ENCODE measurements at places on chromosomes 1 and 21. TPM values are rescaled to one million over a fixed set of nuclear protein-coding genes. Genes with fewer than 3 reads are reported as not detected.

GPR25 gene
- not detected for total RNA-seq

MYOG gene
- not detected for total RNA-seq

SLC35D1 gene
- total RNA-seq, result 11.9 TPM

SLAMF7 gene
- total RNA-seq, result not detected

HSF2BP gene
- total RNA-seq, result 2.0 TPM

ITGB2 gene
- total RNA-seq, result 0.47 TPM

- no peak for DNase-seq
- no peaks in the 10 kb centered on the region for H3K27me3 ChIP-seq
- no peak overlapping the region for H3K27ac ChIP-seq
- H3K4me3 ChIP-seq, result no peak overlapping the region
- peaks cover 2% of the 10 kb centered on the region for H3K36me3 ChIP-seq
- peaks cover 6% of the 10 kb centered on the region for H3K4me1 ChIP-seq
These were observed 650.4 kb downstream of the LMO4 start for GRCh38 chr1:87979079-87979478.

GRCh38 chr1:182391028-182391361 is 595 bp downstream of the GLUL start:
- H3K27me3 ChIP-seq, result no peaks in the 10 kb centered on the region
- peaks cover 37% of the 10 kb centered on the region for H3K36me3 ChIP-seq
- peaks cover 40% of the 10 kb centered on the region for H3K4me1 ChIP-seq
- H3K4me3 ChIP-seq, result peak overlapping the region; percentile 95
- no peak for DNase-seq

GRCh38 chr1:15592285-15592684 is 7.4 kb upstream of the AGMAT start:
- peaks cover 8% of the 10 kb centered on the region for H3K27me3 ChIP-seq
- DNase-seq, result no peak
- H3K4me1 ChIP-seq, result peaks cover 2% of the 10 kb centered on the region

DNA sequence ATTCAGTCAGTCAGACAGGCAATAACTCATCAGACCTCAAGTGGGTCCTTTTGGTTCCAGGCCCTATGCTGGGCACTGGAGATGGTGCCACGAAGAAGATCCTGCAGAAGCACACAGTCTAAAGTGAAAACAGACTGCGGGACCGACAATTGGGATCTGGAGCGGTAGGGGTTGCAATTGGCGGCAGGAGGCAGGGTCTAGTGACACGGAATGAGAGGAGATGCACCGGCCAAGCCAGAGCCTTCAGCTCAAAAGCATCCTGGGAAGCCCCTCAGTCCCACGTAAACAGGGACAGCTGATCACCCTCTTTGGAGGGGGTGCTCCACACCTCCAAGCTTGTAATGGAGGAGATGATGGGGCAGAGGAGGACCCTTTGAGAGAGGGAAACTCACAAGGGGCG is 56.2 kb downstream of the KLHDC7A start:
- H3K27me3 ChIP-seq, result peaks cover 56% of the 10 kb centered on the region
- H3K4me3 ChIP-seq, result no peak overlapping the region
- H3K27ac ChIP-seq, result no peak overlapping the region
- H3K36me3 ChIP-seq, result no peaks in the 10 kb centered on the region
- DNase-seq, result no peak
- H3K4me1 ChIP-seq, result peaks cover 10% of the 10 kb centered on the region

DNA sequence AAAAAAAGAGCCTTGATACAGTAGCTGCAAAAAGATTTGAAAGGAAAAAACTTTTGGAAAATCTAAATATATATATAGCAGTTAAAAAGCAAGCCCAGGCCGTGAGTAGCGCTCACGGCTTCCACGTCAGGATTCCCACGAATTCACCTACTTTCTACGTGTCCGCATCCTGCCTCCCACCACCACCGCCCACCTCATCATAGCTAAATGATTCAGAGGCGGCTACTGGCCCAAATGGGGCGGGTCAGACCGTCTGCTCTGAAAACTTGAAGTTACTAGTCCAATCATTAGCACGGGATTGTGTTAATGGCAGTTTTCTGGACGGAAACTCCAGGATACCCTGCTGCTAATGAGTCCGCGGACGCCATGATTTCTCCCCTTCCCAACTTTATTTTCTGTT is 1.3 kb upstream of the CCSAP start:
- no peaks in the 10 kb centered on the region for H3K36me3 ChIP-seq
- H3K27me3 ChIP-seq, result peaks cover 36% of the 10 kb centered on the region
- DNase-seq, result no peak
- H3K4me1 ChIP-seq, result peaks cover 17% of the 10 kb centered on the region
- peak overlapping the region; percentile 76 for H3K4me3 ChIP-seq

GRCh38 chr1:210586771-210587170 is 258.1 kb downstream of the HHAT start:
- peaks cover 7% of the 10 kb centered on the region for H3K36me3 ChIP-seq
- no peaks in the 10 kb centered on the region for H3K4me1 ChIP-seq
- H3K27me3 ChIP-seq, result no peaks in the 10 kb centered on the region
- DNase-seq, result no peak
- no peak overlapping the region for H3K4me3 ChIP-seq

DNA sequence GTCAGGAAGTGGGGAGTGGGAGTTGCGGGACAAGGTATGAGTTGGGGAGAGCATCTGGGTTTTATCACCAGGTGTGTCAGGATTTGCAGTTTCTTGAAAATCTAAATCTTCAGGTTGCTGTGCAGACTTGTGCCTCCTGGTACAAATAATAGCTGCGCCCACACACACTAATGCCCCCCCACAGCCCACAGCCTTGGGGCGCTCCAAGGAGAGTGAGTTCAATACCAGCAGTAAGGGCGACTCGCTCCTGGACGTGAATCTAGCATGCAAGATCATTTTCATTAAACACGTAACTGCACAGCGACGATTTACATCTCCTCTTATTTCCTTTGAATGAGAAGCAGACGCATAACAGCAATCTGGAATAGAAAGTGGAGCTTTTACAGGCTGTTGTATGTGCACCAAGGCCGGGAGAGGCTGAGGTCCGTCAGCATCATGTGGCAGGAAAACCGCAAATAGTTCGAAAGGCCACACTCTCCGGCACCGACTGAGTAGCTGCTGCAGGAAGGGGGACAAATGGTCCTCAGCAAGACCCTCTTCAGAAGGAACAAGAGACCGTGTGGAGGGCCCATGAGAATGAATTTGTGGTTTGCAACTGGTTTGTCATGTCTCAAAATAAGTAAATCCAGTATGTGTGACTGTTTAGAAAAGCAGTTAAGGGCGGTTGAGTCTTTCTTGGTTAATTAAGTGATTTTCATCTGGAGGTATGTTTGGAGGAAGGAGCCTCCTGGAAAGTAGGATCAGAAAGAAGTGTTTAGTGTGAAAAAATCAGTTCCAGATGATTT is 439.5 kb downstream of the SMYD3 start:
- no peaks in the 10 kb centered on the region for H3K36me3 ChIP-seq
- no peak overlapping the region for H3K4me3 ChIP-seq
- no peak overlapping the region for H3K27ac ChIP-seq
- DNase-seq, result no peak

- no peak overlapping the region for H3K4me3 ChIP-seq
- DNase-seq, result no peak
- no peaks in the 10 kb centered on the region for H3K27me3 ChIP-seq
- peaks cover 16% of the 10 kb centered on the region for H3K4me1 ChIP-seq
- H3K36me3 ChIP-seq, result peaks cover 1% of the 10 kb centered on the region
- no peak overlapping the region for H3K27ac ChIP-seq
These were observed 48.4 kb downstream of the LRRC53 start for GRCh38 chr1:74464037-74464436.

DNA sequence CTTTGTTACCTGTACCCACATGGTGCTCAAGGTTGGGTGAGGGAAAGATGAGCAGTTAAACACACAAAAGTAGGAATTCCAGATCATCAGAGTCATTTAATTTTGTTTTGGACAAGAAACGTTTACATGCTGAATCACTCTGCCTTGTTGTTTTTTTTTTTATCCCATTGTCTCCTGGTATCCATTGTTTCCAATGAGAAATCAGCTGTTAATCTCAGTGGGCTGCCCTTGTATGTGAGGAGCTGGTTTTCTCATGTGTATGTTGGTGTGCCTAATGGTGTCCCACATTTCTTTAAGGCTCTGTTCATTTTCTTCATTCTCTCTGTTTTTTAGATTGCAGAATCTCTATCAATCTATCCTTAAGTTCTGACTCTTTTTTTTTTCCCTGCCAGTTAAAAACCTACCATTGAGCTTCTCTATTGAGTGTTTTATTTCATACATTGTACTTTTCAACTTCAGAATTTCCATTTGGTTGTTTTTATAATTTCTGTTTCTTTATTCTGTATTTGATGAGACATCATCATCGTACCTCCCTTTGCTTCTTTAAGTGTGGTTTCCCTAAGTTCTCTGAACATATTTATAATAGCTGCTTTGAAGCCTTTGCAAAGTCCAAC is 8.8 kb upstream of the OBSCN start:
- no peak for DNase-seq
- no peak overlapping the region for H3K4me3 ChIP-seq
- no peak overlapping the region for H3K27ac ChIP-seq

DNA sequence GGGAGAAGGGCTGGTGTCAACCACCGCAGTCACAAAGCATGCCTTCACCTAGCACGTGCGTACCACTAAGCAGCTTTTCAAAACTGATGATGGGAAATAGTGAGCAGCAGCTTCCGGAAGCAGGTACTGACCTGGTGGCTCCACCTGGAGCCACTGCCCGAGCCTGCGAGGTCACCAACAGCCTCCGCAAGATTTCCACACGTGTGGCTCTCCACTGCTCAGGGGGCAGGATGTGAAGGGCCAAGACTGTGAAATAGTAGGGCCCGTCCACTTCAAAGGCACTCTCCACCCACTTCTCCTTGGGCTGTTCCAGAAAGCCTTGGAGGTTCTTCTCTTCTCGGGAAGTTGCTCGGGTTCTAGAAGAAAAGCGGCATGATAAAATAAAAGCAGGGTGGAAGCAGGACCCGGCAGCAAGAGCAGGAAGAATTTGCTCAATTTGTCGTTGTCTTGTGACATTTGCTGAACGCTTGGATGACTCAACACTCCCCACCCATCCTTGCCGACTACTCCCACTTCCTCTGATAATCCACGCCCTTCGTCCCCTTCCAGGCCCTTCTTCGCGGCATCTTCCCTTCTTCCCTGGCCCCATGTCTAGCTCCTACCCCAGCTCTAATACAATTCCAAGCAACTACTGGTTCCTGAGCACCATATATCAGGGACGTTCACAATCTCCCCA is 124.9 kb upstream of the IFFO2 start:
- DNase-seq, result no peak
- no peaks in the 10 kb centered on the region for H3K27me3 ChIP-seq
- peaks cover 33% of the 10 kb centered on the region for H3K36me3 ChIP-seq
- peaks cover 4% of the 10 kb centered on the region for H3K4me1 ChIP-seq
- H3K27ac ChIP-seq, result no peak overlapping the region
- H3K4me3 ChIP-seq, result no peak overlapping the region

DNA sequence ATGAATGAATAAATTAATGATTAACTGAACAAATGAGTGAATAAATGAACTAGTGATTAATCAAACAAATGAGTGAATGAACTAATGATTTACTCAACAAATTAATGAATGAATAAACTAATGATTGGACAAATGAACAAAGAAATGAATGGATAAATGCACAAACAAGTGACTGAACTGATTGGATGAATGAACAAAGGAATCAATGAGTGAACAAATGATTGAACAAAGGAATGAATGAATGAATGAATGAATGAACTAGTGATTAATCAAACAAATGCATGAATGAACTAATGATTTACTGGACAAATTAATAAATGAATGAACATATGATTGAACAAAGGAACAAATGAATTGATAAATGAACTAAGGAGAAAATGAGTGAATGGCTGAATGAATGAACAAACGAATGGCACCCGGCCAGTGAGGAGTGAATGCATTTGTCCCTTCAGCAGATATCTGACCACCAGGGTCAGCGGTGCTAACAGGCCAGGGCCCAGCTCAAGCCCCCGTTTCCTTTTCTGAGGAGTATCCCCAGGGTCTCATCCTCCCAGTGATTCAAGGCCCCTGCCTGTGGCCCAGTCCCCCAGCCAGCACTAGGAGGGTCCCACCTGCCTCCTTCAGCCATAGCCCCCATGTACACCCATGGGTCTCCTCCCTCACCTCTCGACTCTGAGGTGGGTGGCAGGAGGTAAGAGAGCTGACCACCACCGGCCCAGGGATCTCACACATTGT is 49.9 kb downstream of the WNT9A start:
- H3K4me1 ChIP-seq, result peaks cover 3% of the 10 kb centered on the region
- H3K27me3 ChIP-seq, result peaks cover 6% of the 10 kb centered on the region
- no peak for DNase-seq
- H3K4me3 ChIP-seq, result no peak overlapping the region

DNA sequence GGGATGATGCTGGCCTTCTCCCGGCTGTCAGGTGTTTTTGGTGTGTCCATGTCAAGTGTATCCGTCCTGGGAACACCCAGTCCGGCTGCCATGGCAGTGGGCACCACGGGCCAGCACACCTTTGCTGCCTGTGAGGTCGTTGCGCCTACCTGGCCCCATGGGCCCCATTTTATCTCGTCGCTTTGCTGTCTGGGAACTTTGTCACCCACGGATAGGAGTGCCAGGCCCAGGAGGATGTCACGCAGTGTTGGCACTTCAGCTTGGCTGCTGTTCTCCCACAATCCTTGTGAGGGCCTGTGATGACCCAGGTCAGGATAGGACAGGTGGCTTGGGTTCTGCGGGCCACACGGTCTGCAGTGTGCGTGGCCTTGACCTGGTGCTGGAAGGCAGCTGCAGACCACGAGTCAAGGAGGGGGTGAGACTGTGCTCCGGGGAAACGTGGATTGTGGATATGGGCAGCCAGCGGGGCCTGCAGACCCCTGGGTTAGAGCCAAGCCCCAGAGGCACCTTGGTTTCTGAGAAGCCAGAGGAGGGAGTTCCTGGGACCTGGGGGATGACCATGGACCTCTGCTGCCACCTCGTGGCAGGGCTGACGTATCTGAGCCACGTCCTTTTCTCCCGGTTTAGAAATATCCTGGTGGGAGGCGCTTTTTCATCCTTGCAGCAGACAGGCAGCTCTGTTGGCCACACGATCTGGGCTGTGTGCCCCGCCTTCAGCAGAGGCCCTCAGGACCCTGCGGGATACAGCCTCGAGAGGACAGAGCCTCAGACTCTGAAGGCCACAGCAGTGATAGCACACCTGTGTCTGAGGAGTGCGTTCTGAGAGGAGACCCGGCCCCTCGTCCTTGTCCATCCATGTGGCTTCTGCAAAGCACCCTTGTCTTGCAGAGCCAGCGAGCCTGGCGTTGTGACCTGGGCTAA is 161.1 kb upstream of the COL6A1 start:
- H3K36me3 ChIP-seq, result no peaks in the 10 kb centered on the region
- no peaks in the 10 kb centered on the region for H3K4me1 ChIP-seq
- H3K27ac ChIP-seq, result peak overlapping the region; percentile 17
- peak; percentile 75 for DNase-seq
- H3K4me3 ChIP-seq, result no peak overlapping the region
- H3K27me3 ChIP-seq, result peaks cover 25% of the 10 kb centered on the region

GRCh38 chr1:61506236-61506635 is 218.7 kb downstream of the TM2D1 start:
- H3K27ac ChIP-seq, result no peak overlapping the region
- no peaks in the 10 kb centered on the region for H3K36me3 ChIP-seq
- DNase-seq, result no peak
- H3K27me3 ChIP-seq, result peaks cover 4% of the 10 kb centered on the region
- no peak overlapping the region for H3K4me3 ChIP-seq
